ENCODE measurements at places on chromosomes 13 and 19.

DNA sequence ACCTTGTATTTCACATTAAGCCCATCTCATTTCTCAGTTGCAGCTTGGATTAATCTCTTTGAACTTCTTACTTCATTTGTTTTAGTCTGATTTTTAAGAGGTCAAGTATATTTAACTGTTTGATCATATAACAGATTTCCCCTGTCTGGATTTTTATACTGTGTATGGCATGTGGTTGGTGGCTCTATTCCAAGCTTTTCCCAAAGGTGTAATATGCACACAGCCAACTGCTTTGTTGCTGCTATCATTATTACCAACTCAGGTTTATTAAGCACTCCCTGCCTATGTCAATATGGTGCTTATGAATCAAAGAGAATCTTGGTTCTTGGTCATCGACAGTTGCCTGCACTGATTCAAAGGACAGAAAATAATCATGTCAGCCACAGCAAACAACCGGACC is 92.6 kb downstream of the RAP2A start:
- no peak for DNase-seq

GRCh38 chr13:54611390-54611789 is 1582.8 kb downstream of the OLFM4 start:
- no peak for DNase-seq

DNA sequence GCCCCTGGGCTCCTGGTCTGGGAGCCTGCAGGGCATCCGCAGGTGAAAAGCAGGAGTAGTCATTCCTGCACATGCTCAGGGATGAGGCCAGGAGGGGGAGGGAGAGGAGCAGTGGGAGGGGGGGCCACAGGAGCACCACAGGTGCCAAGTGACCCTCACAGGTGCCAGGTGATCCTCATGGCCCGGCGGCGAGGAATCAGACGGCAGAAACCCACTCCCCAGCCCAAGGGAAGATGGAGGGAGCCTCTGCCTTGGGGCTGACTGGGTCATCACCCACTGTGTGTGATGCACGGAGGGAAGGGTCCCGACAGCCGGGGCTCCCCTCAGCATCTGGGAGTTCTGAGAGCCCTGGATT is 27.4 kb downstream of the SH3GL1 start:
- DNase-seq = no peak

- DNase-seq = no peak
Measured at GRCh38 chr13:95083758-95084157, 217.5 kb downstream of the ABCC4 start.

- no peak for DNase-seq
Measured at GRCh38 chr19:11783767-11784166, 14.6 kb upstream of the ZNF491 start.

- DNase-seq = no peak
Measured at GRCh38 chr19:29139227-29139626, 73.7 kb downstream of the UQCRFS1 start.

DNA sequence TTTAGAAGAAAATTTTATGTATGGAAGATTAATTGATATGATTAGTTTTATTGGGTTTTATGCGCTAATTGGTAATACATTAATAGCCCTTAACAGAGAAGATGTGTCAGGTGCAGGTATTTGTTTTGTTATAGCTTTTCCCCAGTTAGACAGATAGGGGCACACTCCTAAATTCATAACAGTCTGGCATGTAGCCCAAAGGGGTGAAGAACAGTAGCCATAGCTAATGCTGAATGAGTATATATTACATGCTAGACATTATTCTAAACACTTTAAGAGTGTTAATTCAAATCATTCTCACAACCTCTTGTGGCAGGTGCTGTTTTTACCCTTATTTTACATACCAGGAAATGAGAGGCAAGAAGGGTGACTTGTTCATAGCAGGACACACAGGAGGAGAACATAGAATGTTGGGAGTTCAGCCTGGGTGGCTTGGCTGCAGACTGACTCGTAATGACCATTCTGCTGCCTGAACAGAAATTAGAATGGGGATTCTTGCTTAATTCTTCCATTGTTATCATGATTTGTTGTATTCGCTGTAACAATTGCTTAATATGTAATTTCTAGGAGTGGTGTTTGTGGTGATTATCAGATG is 20.1 kb downstream of the PCCA start:
- no peak for DNase-seq

- DNase-seq = no peak
Measured at GRCh38 chr19:3595521-3596061, 10.3 kb downstream of the GIPC3 start.

GRCh38 chr13:45320876-45321629 is 19.9 kb downstream of the TPT1 start:
- no peak for DNase-seq

DNA sequence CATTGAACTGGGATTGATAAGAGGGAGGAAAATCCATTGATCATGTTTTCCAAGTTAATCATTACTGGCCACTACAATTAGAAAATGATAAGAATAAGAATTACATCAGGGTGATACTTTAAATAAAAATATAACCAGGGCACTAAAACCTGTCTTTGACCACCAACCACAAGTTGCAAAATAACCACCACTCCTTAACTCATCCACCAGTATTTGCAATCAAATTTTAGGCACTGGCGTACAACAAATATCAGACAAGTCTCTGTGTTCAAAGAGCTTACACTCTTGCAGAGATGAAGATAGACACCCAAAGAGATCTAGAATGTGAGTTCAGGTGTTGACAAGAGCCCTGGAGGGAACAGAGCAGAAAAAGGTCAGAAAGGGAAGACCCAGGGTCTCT is 514 bp downstream of the CEACAM3 start:
- DNase-seq = no peak

- DNase-seq = no peak
Measured at GRCh38 chr19:54969647-54970046, 3.5 kb downstream of the NLRP2 start.

- no peak for DNase-seq
Measured at GRCh38 chr19:19347401-19348110, 26.9 kb downstream of the MAU2 start.

DNA sequence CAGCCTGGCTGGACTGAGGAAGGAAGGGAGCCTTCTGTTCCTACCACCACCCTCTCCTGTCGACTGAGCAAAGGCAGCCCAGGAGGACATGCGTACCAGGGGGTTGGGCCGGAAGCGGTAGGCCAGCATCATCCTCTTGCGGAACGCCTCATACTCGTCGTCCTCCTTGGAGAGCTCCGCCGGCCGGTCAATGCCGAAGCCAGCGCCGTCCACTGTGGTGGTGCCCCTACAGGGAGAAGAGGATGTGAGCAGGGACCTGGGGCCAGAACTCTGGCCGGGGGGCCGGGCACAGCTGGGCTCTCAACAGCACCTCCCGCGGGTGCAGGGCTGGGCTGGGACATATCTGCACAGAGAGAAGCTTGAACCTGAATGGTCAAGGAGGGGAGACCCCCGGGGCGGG is 3.8 kb upstream of the TM6SF2 start:
- DNase-seq = no peak

- no peak for DNase-seq
Measured at GRCh38 chr13:36088001-36088400, 43.2 kb downstream of the DCLK1 start.

GRCh38 chr19:45352471-45352870 is 11.9 kb downstream of the KLC3 start:
- DNase-seq = no peak

DNA sequence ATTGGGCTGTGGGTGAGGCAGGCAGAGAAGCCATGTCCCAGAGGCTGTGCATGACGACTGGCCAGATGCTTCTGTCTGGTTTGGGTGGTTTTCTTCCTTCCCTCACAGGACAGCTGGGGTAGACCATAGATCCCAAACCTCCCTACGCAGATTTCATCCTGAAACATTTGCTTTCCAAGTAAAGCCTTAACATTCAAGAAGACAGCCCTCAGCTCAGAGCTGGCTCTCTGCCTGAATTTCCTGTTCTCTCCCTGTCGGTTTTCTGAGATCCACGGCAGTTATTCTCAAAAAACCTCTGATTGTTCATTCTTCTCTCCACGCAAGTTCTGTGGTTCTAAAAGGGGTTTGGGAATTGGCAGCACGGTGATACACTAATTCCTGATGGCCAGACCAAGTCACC is 25.3 kb downstream of the UQCRFS1 start:
- no peak for DNase-seq

- no peak for DNase-seq
Measured at GRCh38 chr13:57437587-57437986, 194.0 kb upstream of the PCDH17 start.

GRCh38 chr13:21988624-21989023 is 317.8 kb downstream of the FGF9 start:
- DNase-seq = no peak

DNA sequence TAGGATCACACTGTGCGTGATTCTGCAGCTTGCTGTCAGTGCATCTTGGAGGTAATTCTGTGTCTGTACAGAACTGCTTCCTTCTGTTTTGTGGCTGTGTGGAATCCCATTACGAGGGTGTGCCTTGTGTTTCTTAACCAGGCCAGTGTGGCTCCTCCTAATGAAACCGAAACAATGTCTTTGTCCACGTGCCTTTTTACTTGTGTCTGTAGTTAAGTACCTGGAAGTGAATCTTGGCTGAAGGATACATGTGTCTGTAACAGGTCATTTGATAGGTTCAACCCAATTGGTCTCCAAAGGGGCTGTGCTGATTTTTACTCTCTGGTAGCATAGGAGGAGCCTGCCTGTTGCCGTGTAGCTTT is 13.1 kb downstream of the NOP53 start:
- DNase-seq = no peak

All from activated CD4-positive, alpha-beta T cell treated with anti-CD3 and anti-CD28 coated beads, Interleukin-2, Interleukin-4, amounts not matched to agents 100 ng/mL and 50 ng/mL, durations not matched to agents 16 hours and 8 hours (primary cell).